Fibroblast of skin of left quadriceps (primary cell): ENCODE measurements at places on chromosomes 6 and 20.

GRCh38 chr6:106017454-106017853 is 68.7 kb upstream of the PRDM1 start:
- no peak for DNase-seq

- DNase-seq, result no peak
Observed at GRCh38 chr6:6931071-6932025, 176.4 kb upstream of the RREB1 start.

DNA sequence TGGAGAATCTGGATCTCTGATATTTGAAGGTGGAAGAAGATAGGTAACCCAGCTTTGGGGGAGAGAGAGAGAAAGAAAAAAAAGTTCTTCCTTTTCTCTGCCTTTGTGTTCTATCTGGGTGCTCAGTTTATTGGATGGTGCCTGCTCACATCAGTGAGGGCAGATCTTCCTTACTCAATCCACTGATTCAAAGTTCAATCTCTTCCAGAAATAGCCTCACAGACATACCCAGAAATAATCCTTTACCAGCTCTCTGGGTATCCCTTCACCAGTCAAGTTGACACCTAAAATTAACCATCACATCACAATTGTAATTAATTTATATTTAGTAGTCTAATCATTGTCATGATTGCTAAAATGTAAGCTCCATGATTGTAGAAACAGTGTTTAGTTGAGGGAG is 189.1 kb downstream of the EPM2A start:
- no peak for DNase-seq

- no peak for DNase-seq
Observed at GRCh38 chr6:8958894-8959511, 523.7 kb upstream of the SLC35B3 start.

- no peak for DNase-seq
Observed at GRCh38 chr6:66200390-66200789, 493.4 kb upstream of the EYS start.

DNA sequence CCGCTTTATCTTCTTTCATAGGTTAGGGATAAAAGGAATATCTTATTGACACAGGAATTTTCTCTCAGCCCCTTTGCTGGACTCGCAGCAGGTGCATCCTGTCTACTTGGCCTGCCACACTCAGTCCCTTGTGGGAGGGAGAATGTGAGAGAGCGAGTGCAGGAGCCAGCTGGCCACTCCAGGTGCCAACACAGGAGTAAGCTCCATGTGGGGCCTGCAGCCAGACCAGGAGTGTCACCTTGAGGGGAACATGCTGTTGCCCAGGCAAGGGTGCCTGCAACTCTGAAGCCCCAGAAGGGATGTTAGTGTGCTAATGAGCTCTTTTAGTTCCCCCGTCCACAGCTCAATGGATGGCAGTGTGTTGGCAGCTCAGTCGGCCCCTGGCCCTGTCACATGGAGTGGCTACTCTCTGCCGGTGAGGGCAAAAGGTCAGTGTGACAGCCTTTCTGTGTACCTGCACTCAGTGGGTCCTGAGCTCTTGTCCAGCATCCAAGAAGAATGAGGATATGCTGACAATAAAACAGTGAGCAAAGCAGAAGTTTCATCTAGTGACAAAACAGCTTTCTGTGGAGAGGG is 57.1 kb downstream of the CRYBG1 start:
- DNase-seq, result no peak

DNA sequence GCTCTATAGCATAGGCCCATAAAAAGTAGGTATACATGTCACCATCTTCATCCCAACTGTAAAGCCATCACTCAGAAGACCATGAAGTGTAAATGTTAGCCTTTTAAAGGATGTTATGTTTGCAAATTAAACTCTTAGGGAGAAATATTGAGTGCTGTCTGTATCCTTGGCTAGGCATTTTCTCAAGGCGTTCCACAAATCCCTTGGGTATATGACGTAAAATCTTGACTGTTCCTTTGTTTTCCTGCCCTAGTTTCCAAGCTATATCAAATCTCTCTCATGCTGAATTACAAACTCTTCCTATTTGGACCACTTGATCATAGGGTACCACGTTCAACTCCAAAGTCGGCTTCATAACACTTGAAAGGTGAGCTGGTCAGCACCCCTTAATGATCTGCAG is 486.2 kb downstream of the HDGFL1 start:
- DNase-seq, result no peak

- no peak for DNase-seq
Observed at GRCh38 chr6:4531406-4531805, 244.8 kb upstream of the CDYL start.

- DNase-seq, result peak; percentile 3
Observed at GRCh38 chr6:152941746-152942145, 41.1 kb downstream of the FBXO5 start.

DNA sequence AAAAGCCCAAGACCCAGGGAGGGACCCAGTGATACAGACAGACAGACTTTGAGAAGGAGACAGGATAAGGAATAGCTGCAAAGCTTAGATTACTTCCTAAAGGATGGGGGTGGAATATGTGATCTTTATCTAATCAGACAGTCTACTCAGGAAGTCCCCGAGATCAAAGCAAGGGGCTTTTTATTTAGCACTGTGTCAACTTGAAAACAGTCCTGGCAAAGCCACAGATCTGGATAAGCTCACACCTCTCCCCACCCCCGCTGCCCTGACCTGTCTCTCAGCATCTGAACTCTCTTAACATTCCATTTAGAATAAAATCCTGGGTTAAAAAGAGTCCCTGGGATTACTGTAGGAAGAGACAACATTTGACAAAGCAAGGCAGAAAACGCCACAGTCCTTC is 101.5 kb downstream of the ISM1 start:
- DNase-seq, result no peak

DNA sequence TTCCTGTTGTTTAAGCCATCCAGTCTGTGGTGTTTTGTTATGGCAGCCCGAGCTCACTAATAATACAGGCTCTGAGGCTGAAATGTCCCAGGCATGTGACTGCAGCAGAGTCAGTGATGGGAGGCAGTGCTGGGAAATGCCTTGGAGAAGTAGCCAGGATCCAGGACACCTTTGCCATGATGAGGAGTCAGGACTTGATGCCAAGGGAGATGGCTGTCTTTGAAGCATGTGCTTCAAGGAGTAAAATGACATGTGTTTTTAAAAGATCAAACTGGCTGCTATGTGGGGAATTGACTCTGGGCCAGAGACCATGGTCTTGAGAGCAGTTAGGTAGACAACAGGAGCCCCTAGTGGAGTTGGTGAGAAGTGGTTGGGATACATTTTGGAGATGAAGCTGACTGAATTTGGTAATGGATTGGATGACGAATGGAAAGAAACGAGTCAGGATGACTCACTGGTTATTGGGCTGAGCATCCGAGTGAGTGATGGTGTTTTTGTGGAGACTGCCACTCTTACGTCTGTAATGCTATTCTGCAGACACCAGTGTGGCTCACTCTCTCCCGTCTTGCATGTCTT is 322.2 kb downstream of the PLCB1 start:
- peak; percentile 78 for DNase-seq

DNA sequence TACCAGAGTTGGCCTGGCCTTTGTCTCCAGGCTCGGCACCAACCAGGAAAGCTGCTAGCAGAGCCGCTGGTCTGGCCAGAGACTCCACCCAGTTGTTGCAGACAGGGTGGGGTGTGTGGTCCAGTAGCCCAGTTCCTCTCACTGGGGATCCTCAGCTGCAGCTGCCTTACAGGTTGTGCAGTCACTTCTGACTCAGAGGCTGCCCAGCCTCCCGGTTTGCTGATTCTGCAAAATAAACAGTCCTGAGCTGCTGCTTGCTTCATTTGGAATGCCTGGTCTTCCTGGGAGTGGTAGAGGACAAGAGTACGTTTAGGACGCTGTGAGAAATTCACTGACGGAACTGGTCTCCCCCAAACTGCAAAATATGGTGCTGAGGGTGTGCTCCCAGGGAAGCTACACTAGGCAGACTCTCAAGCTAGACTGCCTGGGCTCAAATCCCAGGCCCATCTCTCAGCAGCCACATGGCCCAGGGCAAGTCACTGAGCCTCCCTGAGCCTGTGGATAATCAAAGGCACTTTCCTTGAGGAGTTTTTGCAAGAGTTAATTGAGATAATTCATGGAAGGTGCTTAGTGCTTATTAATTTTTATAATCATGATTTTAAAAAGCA is 246.1 kb downstream of the TFAP2C start:
- DNase-seq, result peak; percentile 23

DNA sequence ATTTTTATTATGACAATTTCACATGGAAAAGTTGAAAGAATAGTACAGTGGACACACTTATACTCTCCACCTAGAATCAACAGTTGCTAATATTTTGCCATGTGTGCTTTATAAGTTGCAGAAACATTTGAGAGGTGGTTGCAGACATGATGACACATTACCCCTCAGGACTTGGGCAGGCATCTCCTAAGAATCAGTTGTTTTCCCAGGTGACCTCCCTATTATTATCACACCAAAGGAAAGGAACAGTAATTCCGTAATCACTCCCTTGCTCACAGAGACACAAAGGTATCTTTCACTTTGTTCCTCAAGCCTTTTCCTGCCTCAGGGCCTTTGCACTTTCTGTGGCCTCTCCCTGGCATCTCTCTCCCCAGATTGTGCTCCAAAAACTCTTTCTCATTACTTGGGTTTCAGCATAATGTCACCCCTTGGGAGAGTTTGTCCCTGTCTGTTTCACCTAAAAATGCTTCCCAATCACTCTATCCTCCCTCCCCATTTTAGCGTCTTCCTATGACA is 5.9 kb upstream of the SULF2 start:
- DNase-seq, result no peak

DNA sequence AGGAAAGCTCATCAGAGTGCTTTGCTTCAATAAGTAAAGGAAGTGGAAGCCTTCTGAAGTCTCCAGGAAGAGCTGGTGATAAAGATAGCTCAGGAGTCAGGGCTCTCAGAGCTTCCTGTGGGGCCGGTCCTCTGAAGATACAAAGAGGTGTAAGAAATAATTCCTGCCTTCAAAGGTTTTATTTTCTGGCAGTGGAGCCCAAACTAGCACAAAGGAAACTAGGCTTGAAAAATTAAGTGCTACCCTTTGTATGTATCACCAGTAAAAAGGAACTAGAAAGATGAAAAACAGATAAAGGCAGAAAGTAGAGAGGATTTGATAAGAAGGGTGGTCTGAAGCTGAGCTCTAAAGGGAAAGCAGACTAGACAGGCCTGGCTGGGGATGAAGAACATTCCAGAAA is 204.1 kb upstream of the SASH1 start:
- no peak for DNase-seq

GRCh38 chr6:4608361-4609115 is 167.7 kb upstream of the CDYL start:
- no peak for DNase-seq

DNA sequence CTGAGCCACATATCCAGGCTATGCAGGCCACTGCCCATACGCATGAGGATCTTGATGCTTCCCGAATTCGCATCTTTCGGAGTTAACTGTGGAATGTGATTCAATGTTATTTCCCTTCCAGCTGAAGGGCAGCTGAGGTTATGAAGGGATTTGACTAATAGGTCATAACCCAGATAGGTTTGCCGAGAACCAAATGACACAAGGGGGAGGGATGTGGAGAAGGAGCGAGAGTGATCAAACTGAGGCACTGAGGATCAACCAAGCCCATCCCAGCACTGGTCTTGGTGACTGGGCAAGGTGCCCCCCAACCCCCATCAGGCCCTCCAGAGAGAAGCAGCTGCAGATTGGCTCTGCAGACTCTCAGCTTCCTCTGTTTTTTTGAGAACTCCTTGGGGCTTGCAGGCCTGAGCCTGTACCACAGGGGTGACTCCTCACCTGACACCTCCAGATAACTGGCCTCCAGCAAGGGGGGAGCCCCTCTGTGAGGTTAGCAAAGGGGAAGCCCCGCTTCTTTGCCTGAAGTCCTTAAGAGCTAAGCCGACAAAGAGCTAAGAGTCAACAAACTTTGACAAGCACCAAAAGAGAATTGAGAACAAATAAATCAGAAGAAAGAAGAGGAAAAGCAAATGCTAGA is 185.9 kb downstream of the PDE7B start:
- DNase-seq, result no peak

DNA sequence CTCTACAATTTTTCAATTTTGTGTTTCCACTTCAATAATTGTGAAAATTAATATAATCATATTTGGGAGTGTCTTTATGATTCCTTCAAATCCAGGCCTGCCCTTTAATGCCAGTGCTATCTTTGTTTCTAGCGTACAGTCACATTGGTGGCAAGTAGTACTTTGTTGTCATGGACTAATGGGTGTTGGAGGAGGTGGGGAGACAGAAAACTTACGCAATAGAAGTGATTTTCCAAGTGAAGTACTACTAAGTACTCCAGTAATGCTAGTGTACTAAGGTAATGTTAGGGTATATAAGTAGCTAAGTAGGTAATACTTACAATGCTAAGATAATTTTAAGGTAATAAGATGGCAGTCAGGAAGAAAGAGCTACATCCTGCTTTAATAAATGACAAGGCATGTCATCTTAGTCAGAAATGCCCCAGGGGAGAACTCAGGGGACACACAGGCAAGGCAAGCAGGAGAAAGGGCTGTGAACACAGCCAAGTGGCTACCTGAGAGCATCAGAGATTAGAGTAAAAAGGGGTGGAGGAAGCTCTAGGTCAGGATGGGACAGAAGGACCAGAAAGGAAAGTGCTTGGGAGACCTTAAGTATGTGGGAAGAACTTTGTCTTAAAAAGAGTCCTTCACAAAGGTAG is 217.2 kb upstream of the PRDM1 start:
- no peak for DNase-seq

- no peak for DNase-seq
Observed at GRCh38 chr20:5190444-5190843, 63.6 kb downstream of the CDS2 start.

DNA sequence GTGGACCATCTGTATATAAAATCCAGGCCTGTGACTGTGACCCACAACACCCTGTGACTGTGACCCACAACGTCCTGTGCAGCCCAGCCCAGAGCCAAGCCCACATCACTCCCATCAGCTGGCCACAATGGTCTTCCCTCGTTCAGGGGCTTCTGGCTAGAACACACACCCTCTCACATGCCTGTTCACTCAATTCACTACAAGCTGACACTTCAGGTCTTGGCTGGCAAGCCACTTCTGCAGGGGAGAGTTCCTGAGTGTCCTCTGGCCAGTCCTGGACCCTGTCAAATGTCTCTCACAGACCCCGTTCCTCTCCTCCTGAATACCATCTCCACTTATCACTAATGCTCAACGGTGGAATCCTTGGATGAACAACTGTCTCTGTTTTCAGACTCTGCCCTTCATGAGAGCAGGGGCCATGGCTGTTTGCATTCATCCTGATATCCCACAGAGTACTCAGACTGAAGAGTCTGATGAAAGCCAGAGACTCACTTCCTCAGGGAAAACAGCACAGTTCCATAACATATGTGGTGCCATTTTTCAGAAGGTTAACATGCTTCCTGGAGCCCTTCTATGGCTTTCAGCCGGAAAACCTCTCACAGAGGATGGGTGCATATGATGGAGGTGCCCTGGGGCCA is 56.0 kb downstream of the MYH7B start:
- no peak for DNase-seq

DNA sequence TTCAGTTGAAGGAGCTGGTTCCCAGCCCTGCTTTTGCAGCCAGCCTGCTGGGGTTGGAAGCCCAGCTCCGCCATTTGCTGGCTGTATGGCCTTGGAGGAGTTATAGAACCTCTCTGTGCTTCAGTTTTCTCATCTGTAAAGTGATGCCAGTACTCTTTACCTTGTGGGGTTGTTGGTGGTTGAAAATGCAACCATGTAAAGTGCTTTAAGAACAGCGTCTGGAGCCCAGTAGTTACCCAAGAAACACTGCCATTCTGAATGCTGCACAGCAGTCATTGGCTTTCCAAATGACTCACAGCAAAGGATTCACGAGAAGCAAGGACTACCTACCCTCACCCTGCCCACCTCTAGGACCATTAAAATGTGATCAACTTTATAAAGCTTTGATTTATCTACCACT is 154.4 kb downstream of the F13A1 start:
- DNase-seq, result no peak

GRCh38 chr6:88166493-88167351 is 575 bp upstream of the CNR1 start:
- DNase-seq, result no peak

- DNase-seq, result no peak
Observed at GRCh38 chr6:11702500-11703130, 76.0 kb downstream of the ADTRP start.
